Dorsolateral prefrontal cortex (tissue), 122 donors: ENCODE measurements at places on chromosomes 1 and 21.
A peak's percentile ranks its signal among the peaks of the same experiment; 100 is the strongest.

DNA sequence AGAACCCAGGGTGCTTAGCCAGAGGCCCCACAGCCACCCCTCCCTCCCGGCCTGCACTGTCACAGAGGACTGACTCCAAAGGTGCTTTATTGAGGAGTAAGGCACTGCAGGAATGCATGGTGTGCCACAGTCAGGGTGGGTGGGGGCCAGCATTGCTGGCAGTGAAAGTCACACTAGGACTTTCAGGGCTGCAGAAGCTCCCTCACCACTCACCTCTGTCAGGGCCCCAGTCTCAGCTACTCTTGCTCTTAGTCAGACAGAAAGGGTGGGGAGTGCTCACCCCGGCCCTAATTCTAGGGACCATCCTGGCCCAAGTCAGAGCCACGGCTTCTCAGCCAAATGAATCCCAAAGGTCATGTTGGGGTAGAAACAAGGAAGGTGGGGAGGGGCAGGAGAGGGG is 19.4 kb downstream of the KNCN start:
- no peak for DNase-seq

GRCh38 chr1:2380816-2381591 is 10.3 kb downstream of the MORN1 start:
- peak; percentile 46 for DNase-seq

DNA sequence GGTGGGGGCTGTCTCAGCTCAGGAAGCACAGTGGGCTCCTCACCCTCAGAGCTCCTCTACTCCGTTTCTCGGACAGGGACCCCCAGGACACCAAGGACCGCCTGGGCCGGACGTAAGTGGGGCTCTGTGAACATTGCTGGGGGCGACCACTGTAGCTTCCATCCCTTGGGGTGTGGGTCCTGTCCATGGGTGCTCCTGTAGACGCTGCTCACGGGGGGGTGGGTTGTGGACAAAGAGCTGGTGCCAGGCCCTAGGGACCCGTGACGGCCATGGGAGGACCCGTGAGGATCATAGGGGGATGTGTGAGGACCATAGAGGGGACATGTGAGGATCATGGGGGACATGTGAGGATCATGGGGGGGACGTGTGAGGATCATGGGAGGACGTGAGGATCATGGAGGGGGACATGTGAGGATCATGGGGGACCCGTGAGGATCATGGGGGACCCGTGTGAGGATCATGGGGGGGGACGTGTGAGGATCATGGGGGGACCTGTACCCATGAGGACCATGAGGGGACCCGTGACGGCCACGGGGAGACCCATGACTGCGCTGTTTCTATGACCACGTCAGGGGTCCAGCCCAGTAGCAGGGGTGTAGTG is 18.1 kb downstream of the COL6A1 start:
- DNase-seq: peak; percentile 1

DNA sequence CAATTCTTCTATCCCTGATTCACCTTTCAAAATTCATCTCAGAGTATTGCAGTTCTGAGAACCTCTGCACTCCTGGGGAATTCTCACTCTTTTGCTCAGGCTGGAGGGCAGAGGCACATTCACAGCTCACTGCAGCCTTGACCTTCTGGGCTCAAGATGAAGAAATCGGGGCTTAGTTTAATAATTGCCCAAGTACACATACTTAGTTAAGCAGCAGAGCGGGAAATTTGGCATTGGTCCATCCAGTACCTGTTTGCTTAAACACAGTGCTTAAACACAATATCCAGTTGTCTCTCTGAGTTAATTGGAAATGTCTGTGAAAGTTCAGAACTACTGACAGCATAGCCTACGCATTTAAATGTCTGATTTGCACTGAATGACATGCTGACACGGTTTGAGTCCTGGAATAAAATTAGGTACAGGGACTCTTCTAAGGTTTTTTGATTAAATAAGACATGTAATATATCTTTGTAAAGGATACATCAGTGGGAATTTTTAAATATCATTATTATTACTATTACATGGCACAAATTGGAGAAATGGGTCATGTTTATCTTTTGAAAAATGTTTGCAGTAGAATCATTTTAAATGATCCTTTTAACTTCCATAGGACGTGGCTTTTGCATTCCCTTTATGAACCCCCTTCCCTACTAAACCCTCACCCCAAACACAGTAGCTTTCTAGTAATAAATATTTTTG is 337.4 kb downstream of the SRGAP2C start:
- DNase-seq: no peak
